Karpas-422 (cell line): ENCODE measurements at places on chromosomes 2 and 18.

- DNase-seq: no peak
These were observed 66.6 kb downstream of the MTCL1 start for GRCh38 chr18:8771930-8772329.

GRCh38 chr18:5159080-5159479 is 38.0 kb downstream of the AKAIN1 start:
- DNase-seq: no peak

- DNase-seq: no peak
These were observed 46.1 kb upstream of the PTH2R start for GRCh38 chr2:208360259-208361076.

- no peak for DNase-seq
These were observed 523.3 kb downstream of the TRIB2 start for GRCh38 chr2:13240061-13240460.

DNA sequence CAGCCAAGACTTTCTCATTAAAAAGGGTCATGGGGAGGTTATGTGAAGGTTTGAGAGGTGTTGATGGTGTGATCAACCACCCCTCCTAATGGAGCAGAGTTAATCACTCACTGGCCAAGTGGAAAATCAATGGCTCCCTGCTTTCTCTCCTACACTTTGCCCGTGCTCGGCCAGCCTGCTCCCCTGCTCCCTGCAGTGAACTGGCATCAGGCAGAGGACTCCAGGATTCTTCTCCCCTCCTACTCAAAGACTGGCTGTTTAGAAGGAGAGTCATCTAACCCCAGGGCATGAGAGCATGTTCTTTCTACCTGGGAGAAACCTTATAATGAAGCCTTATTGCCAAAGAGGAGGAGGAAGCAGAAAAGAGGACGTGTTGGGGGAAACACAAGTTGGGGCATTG is 74.9 kb downstream of the SGPP2 start:
- DNase-seq: no peak

DNA sequence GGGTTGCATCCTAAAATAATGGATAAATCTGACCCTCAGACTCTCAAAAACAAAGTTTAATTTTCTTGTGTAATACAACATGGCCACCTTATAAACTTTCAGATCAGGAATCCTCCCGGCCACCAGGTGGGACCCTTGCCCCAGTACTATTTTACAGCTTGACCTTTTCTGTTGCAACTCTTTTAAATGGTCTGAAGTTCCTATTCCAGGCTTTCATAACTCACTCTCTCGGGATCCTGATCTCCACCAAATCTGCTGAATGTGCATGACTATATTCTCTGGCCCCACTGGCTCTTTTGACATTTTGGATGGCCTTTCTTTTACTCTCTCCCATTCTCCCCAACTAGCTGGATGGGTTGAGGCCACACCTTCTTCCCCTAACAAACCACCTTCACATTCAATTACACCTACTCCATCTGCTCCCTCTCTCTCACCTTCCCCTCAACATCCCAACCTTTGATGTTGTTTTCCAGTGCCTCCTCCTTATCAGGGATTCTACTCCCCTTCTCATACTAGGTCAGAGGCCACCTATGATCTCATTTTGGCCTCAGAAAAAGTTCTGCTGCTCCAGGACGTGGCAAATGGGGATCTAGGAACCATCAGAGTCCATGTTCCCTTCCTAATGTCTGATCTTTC is 70.8 kb downstream of the SESTD1 start:
- no peak for DNase-seq

DNA sequence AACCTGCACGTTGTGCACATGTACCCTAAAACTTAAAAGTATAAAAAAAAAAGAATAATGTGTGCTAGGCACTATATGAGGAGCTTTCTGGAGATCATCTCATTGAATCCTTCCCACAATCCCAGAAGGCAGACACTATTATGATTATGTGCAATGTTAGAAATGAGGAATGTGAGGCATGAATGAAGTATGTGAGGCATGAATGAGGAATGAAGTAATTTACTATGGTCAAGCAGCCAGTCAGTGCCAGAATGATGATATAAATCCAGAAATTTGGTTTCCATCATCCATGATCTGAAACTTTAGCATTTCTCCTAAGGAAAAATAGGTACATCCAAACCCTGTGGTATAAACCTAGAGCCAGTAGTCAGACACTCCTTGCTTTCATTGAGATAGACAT is 42.0 kb downstream of the CCDC148 start:
- no peak for DNase-seq

- DNase-seq: no peak
These were observed 191.4 kb downstream of the MBD2 start for GRCh38 chr18:54033052-54033451.

GRCh38 chr2:64769392-64770044 is 115.8 kb upstream of the SERTAD2 start:
- DNase-seq: peak; percentile 70

- no peak for DNase-seq
These were observed 12.6 kb upstream of the PKDCC start for GRCh38 chr2:42035241-42035640.

- DNase-seq: no peak
These were observed 4.5 kb downstream of the HES6 start for GRCh38 chr2:238235331-238235732.

DNA sequence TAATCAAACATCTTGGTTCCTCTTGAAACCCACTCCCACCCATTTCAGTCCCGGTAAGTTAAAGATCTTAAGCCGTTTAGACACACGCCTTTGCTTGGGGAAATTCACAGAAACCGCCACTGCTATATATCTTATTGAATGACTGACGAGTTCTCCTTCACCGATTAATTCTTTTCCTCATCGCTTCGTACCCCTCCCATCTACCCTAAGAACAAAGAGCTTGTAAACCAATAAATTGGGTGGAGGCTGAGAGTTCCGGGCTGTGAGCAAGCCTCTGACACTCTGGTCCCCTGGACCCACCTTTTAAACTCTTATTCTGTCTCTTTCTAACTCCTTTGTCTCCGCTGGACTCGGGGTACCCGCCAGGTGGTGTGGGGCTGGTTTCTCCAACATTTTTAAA is 30.6 kb downstream of the TMEM131 start:
- no peak for DNase-seq

GRCh38 chr2:179655627-179656026 is 205.8 kb downstream of the ZNF385B start:
- no peak for DNase-seq

- DNase-seq: no peak
These were observed 338 bp upstream of the THUMPD2 start for GRCh38 chr2:39779341-39779851.

GRCh38 chr18:35789543-35789942 is 182.9 kb upstream of the RMP24 start:
- DNase-seq: no peak

DNA sequence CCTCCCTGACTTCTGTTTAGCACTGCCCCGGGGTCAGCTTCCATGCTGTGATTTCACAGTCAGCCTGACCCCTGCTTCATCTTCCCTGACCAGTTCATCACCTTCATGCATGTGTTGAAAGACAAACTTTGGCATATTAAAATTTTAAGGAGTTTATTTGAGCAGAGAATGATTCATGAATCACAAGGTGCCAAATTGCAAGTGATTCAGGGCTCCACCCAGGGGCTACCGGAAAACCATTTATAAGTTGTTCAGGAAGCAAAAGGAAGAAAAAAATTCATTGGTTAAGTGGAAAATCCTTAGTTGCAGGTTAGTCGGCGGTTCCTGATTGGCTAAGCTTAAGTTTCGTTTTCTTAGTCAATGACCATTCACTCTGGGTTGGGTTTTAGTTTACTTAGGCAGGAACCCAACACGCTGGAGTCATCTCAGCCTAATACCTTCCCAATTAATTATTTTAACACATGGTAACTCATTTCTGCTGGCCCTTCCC is 10.6 kb downstream of the IL1F10 start:
- DNase-seq: no peak

- no peak for DNase-seq
These were observed 8.3 kb upstream of the GPR148 start for GRCh38 chr2:130720528-130720927.

DNA sequence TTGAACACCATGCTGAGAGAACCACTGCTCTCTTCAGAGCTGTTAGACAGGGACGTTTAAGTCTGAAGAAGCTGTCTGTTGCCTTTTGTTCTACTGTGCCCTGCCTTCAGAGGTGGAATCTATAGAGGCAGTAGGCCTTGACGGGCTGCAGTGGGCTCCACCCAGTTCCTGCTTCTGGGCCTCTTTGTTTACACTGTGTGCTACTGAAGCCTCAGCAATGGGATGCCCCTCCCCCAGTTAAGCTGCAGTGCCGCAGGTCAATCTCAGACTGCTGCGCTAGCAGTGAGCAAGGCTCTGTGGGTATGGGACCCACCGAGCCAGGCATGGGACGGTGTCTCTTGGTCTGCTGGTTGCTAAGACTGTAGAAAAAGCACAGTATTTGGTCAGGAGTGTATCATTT is 162.3 kb upstream of the NXPH2 start:
- DNase-seq: no peak

DNA sequence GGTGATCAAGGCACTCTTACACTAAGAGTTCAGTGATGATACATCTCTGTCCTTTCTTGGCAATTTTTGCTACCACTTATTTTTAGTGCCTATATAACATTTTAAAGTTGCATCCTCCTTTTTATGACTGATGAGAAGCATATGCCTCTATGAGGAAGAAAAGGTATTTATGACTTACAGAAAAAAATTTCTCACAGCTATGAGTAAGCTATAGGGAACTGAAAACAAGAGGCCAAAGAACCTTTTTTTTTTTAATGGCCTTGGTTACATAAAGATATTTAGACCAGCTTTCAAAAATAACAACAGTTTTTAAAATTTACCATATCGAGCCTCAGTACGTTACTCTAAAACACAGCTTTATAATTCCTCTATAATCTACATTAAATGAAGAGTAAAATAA is 21.3 kb downstream of the MBD5 start:
- no peak for DNase-seq

DNA sequence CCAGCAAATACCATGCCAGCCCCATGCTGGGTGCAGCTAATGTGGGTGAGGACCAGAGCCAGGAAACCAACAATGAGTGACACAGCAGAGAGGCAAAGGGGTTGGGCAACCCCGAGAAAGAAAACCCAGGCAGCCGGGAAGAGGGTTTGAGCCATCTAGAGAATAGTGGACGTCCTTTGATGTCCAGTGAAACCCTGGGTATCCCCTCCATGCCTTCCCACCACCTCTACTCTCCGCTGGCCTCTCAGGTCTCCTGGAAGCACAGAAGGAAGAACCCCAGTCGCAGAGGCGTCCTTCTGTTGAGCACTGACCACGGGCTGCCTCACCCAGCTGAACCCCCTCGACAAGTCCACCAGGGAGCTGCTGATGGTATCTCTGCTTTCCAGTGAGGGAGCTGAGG is 657.4 kb upstream of the ID2 start:
- no peak for DNase-seq

- no peak for DNase-seq
These were observed 4.7 kb upstream of the NPC1 start for GRCh38 chr18:23591011-23591410.

GRCh38 chr18:44732238-44732563 is 51.5 kb downstream of the SETBP1 start:
- DNase-seq: no peak

DNA sequence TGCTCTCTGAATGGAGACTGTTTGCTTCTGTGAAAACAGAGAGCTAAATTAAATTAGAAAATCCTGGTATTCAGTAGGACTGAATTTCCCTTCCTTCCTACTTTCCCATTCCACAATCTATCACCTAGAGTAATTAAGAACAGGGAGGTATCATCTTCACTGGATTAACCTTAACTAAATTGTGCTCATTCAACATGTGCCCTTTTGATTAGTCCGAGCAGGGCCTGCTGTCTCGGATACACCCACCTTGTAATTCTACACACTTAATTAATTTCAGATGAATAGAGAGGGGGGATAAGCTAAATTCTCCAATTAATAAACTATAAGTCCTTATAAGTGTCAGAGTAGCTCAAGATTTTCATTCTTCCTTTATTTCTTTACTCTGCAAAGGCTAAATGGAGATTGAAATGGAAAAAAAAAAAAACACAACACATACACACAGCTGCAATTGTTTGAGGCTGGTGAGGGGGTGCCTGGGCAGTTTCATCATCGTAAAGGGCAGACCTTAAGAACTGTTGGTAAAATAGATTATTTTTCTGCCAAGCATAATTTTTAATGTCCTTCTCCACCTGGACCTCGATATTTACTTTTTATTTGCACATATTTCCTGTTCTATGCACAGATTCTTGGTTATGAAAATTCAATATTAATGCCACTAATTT is 157.1 kb upstream of the SIX2 start:
- no peak for DNase-seq

DNA sequence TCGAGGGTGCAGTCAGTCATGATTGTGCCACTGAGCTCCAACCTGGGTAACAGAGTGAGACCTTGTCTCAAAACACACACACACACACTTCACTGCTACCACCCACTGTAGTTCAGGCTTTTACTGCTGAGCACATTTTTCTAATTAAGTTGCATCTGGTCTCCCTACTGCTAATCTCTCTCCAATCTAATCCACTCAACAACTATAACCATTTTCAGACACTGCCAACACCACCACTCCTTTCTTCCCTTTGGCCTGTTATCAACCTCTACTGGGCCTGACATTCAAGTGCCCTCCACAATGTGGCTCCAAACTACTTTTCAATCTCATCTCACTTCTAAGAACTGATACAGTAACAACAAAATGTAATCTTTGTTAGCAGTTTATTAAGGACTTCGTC is 44.8 kb downstream of the RMP24 start:
- DNase-seq: no peak

- DNase-seq: no peak
These were observed 129.9 kb upstream of the ETAA1 start for GRCh38 chr2:67267241-67267640.

- no peak for DNase-seq
These were observed 46.8 kb upstream of the CTDP1 start for GRCh38 chr18:79632765-79633164.

DNA sequence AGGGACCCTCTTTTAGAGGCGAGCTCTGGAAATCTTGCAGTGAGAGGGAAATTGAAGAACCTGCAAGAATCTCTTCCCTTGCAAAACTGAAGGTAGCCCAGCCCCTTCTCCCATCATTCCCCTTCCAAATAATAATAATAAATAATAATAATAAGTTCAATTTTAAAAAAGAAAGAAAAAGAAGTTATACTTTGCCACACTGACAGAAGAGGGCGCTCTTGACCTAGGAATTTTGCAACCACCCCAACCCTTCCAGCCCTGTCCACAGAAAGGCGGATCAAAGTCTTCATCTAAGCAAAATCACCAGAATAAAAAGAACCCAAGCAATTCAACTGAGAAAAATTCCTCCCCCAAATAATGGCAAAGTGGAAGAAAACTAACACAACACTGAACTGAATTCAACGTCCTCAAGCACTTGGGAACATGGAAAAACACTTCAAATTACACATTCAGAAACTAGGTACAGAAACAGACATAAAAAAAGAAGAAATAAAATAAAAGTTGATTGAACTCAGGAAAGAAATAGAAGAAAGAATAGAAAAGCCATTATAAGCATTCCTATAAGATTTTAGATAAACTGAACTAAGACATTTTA is 98.9 kb upstream of the GLS start:
- peak; percentile 77 for DNase-seq

- no peak for DNase-seq
These were observed 532.6 kb downstream of the TMEM182 start for GRCh38 chr2:103294420-103294819.
